ENCODE measurements at places on chromosomes 2 and 18.

GRCh38 chr2:108787216-108787541 lies 608 bp downstream of the CCDC138 start:
- no peak for DNase-seq

GRCh38 chr2:23397478-23397877 lies 12.5 kb downstream of the KLHL29 start:
- DNase-seq: no peak

GRCh38 chr2:223090540-223091235 lies 38.7 kb downstream of the KCNE4 start:
- DNase-seq: no peak

DNA sequence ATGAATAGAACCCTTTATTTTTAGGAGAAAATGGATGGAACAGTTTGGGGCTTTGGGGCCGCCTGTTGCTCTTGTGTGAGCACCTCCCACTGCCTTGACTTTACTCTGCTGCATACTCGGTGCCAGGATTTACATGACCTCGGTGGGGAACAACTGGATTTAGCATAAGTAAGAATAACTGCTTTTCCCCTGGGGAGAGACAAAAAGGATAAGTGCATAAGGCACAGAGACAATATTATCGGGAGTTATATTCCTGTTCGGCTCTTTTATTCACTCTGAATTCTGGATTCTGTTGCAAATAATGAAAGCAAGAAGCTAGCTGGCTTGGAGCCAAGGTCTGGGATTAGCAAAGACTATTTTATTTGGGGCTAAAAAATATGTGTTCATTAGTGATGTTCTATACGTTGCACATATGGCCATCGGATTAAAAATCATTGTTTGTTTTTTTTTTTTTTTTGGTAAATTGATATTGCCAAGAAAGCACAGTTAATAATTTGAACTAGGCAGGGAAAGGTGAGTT lies 69.8 kb downstream of the CYBRD1 start:
- DNase-seq: no peak

DNA sequence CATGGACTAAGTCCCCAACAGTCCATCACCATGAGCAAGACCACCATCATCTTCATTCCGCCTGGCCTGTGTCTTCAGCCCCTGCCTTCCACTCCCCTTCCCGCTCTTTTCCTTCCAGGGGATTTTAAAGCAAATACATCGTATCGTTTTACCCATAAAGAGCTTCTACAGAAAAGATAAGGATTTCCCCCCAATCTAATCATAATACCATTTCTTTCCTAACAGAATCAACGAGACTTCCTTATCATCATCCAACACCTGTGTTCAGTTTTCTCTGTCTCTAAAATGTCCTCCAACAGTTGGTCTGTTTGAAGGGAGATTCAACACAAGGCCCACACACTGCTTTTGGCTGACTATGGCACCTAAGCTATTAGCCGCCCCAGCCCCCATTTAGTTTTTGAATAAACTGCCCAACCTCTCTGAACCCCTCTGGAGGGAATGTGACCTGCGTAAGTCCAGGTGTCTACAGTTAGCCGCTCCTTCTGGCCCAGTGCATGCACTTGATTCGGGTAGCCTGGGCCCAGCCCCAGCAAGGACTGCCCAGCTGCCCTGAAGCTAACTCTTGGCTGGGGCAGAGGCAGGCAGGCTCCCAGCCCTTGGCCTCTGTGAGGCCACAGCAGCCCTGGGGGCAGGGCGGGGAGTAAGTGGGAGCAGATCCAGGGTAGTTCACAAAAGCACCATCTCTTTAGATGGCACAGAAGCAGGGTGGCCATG lies 25.3 kb upstream of the SEMA4C start:
- DNase-seq: no peak

DNA sequence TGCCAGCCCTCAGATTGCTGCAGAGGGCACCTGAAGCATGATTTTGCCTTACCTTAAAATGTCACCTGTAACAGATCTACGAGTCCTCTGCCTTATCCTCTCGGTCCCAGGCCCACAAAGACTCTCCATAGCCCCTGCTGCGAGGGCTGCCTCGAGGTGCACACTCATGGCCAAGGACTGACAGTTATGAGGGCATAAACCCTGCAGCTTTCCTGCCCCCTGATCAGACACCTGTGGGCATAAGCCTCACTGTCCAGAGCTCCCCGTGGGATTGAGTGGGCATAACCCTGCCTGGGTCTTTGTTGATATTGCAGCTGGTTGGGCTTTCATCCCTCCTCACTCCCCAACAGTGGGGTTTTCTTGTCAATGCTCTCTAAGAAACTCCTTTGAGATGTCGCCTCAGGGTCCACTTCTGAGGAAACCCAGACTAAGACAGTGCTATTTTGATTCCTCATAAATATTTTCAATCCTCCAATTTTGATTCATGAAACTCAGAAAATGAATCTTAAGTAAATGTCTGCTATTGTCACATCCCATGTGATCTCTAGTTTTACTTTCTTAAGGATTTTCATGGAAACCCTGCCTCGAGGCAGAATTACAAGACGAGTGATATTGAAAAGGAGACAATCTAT lies 108.5 kb upstream of the NCK2 start:
- no peak for DNase-seq

GRCh38 chr2:78263571-78263970 lies 741.4 kb upstream of the LRRTM4 start:
- no peak for DNase-seq

DNA sequence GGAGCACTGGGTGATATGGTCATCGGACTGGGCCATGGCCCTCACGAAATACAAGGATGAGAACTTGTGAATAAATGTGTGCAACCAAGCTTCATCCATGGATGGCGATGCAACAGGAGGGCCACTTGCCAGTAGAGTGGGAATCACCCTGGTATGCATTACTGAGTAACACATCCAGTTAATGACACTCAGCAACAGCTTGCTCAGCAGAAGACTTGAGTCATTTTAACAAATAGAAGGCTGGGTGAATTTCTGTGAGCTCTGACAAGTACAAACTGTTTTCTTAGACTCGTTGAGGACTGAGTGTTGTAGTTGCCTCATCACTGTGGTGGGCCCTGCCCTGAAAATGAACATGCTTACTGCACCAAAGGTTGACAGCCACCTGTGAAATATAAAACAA lies 221.6 kb downstream of the NCKAP5 start:
- no peak for DNase-seq

- DNase-seq: no peak
Observed at GRCh38 chr2:118492335-118492734, 355.1 kb downstream of the EN1 start.

DNA sequence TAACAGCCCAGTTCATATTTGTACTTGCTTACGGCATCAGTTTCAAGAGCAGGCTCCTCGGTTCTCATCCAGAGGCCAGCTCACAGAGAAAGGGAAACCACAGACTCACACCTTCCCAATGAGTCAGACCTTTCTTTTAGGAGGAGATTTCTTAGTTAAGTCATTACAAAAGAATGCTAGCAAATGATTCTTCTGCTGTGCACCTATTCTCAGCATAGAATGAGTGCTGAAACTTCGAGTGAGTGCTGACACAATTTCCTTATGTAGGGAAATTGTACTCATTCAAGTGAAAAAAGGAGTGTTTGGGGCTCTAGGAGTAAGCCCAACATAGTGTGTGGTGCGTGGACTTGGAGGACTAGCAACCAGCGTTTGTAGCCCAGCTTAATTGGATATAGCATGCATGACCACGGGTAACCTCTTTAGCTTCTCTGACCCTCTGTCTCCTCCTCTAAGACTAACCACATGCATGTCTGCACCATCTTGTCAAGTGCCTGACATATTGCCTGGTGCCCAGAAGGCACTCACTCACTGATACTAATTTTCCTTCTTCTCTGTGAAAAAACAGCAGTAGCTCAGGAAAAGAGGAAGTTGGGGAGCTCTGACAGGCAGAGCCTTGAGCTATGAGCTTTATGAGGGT lies 87.0 kb downstream of the ALPK2 start:
- peak; percentile 60 for DNase-seq

DNA sequence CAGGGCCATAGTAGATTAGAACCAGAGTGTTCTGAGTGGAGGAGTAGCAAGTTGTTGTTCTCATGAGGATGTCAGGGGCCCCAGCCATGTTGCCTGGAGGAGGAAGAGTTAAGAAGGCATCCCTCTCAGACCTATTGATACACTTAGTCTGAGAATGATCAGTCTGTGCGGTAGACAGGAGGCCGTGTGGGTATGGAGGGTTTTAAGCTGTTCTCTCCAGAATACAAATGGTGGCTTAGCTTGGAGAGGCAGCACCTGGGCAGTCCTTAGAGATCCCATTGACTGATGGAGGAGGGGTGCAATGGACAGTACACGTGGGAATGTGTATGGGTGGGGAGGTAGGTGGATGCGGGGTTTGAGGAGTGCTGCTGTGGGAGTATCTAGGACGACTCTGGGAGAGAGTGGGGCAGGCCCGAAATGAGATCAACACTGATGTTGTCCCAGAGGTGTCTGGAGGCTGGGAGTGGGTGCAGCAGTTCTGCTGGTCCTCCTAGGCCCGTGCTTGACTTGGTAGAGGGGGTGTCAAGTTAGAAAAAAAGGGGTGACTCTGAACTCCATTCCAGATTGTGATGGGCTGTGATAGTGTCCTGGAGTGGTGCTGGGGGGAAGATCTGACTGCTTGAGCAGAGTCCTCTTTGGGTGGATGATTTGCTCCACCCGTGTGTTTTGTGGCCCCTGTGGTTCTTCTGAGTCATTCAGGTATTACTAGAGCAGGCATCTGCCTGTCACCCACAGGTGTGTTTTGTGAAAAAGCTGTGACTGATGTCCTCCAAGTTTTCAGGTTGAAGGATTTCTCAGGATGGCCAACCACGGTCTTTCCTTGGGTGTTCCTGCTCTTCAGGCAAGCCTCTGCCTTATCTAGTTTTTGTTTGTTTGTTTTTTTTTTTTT lies 44.7 kb downstream of the C2orf42 start:
- DNase-seq: peak; percentile 41

DNA sequence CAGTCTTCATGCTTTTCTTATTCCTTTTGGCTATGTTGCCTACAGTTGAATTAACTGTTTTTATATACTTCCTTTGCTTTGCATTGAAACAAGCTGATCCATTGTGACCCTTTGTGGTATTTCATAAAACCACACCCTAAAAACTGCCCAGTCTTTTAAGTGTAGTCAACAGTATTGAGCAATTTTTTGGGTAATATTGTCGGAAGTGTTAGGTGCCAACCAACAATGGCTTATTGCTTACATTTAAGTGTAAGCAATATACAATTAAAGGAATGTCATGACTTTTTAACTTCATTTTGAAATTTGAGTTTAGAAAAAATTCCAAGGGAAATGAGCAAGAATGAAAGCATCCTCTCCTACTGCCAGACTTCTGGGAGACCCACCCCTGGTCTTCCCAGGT lies 174.1 kb downstream of the NEDD4L start:
- DNase-seq: no peak

GRCh38 chr18:961644-962355 lies 57.1 kb downstream of the ADCYAP1 start:
- peak; percentile 36 for DNase-seq

DNA sequence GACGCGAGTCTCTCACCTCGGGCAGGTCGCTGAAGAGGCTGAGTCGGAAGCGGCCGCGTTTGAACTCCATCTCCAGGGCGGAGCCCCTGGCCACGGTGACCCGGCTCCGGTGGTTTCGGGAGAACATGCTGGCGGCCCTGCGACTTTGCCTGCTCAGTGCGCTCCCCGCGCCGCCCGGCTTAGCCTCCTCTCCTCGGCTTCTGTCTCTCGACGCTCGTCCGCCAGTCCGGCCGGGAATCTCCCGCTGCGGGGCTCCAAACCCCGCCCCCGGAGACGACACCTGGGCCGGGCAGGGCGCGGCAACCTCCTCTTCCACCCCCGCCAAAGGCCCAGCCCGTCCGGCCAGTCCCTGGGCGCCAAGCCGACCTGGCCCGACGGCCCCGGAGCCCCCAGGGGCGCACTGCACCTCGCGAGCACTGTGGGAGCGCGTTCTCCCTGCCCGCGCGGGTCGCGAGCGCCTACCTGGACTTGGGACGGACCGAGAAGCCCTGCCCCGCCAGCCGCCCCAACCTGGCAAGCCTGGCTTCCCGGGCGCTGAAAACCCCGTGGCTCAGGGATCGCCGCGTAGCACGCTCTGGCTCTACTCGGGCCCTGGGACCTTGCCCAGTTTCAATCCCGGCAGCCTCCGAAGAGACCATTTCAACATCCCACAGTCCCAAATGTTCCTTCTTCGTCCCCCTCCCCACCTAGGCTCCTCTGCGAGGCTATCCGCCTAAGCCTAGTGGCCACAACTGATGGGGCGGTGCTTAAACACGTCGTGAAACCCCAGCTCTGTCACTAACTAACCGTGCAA lies at the start of gene RTKN:
RTKN (minus strand) TSS at position 248 of the 793 bp plus-strand sequence; CDS start at position 127, 121 bp downstream.
- peak; percentile 28 for DNase-seq

DNA sequence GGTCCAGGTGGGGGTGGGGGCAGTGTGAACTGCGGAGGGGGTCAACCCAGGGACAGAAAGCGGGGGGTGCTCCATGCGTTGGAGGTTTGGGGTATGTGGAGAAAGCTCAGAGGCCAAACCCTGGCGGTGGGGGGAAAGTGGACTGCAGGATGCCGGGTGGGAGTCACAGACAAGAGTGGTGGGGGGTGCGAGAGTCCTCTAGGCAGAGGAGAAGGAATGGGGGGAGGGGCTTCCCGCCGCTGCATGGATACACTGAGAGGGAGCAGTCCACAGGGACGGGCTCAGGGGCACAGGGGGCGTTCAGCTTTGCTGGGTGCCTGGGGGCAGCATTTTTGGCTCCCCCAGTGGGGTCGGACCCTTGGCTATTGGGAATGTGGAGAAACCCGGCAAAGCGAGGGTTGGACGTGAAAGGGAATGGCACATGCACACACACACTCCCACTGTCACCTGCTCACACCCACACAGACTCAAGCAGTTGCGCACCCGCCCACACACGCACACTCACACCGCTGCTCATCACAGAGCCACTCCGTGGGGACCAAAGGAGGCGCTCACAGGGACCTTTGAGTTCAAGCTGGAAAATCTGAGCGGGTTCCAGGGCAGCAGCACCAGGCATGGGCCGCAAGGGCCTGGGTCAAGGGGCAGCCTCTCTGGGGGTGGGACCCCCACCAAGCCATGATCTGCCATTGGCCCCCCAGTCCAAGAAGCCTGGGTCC lies 7.7 kb downstream of the GBX2 start:
- DNase-seq: no peak

GRCh38 chr2:26840937-26841610 lies 6.9 kb upstream of the DPYSL5 start:
- no peak for DNase-seq

GRCh38 chr2:73985308-73986084 lies 786 bp downstream of the TET3 start:
- DNase-seq: no peak

DNA sequence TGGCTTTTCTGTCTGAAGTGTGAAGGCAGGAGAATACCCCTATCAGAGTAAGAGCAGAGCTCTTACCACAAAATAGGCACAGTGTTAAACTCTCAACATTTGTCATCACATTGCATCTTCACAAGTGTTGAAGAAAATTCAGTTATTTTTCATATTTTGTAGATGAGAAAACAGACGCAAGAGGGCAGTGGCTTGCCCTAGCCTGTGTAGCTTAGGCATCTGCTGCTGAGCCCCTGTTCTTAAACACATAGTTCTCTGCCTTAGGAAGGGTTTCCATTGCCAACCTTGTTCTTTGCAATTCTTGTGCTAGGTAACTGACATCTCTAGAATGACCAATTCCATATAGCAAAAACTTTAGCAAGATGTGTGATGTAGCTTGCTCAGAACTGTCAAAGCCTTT lies 112.7 kb upstream of the RMDN2 start:
- no peak for DNase-seq
